ENCODE measurements at places on chromosomes 1 and 21.
A peak's percentile ranks its signal among the peaks of the same experiment; 100 is the strongest.

DNA sequence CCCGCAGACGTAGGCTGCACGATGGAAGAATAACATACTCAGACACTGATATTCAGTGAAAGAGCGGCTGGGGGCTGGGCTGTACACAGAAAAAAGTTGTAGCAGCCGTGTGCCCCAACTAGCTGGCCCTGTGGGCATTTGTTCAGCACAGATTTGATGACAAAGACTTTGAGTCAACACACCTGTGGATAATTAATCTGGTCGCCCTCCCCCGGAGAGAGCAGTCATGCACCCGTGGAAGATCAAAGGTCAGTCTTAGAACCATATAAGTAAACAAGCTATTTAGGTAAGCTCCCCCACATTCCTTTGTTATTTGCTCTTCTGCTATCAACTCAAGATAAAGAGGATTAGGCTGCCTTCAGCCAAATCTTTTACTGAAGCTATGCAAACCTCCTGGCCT, 148.4 kb upstream of the HMCN1 start:
- DNase-seq, result no peak

DNA sequence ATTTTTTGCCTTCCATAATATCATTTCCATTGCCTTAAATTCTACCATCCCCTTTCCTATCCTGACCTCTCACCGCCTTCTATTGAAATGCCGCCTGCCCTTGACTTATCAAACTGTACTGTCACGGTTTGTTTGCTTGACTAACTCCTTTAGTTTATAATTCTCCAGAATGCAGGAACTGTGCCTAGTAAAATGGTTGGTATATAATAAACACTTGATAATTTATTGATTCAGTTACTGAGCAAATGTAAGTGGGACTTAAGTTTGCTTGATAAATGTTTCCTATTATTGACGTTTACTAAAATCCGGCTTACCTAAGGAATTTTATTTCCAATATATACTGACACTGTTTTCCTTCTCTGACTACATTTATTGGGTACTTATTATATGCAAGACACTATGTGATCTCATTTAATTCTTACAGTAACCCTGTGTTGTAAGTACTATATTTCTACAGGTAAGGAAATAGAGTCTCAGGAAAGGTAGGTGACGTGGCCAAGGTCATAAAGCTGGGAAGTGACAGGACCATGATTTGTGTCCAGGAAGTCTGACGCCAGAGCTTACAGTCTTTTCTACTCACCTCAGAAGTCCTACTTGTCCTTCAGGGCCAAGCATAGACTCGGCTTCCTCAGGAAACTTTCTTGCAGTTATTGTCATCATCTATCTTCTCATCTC, 35.7 kb downstream of the DPT start:
- no peak for DNase-seq

- DNase-seq, result no peak
Measured at GRCh38 chr1:109151146-109151990, 37.5 kb downstream of the ELAPOR1 start.

DNA sequence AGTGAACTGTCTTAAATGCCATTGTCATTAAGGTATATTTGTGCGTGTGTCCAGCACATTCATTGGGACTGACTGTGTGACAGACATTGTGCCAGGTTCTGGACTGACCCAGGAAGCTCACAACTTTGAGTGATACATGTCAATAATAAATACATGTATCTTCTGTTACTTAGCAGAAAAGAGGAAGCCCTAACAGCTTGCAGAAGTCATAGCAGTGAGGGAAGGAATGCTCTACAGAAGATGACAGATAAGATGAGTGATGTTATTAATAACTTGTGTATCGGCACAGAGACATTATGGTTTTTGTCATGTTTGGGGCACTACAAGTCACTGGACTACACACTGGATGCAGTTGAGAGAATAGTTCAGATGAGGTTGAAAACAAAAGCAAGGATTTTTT, 1.2 kb upstream of the SRSF11 start:
- no peak for DNase-seq

GRCh38 chr1:230972855-230973271, 5.8 kb downstream of the TTC13 start:
- peak; percentile 44 for DNase-seq

DNA sequence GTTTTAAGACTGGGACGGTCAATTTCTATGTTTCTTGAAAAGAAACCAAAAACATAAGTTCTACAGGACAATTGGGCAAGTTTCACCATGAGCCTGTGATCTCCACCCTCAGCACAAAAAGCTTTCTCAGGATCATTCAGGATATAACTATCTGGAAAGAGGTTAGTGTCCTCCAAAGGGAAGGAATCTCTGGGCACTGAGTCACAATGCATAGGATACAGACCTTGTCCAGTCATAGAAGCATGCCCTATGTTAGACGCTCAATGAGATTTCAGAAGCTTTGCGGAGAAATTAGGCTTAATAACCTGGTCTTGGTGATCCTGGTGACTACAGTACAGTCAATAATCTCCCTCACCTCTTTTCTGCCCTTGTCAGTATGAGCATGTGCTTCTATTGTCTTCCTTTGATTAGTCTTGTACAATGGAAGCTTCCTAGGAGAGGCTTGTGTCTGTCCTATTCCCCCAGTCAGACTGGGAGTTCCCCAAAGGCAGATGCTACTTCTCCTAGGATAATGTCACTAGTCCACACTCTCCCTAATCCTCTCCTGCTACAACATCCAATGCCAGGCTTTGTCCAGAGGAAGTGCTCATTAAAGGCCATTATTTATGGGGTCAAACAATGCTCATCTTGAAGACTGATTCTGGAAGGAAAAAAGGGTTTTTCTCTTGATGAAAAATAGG, 97.4 kb downstream of the KCNH1 start:
- no peak for DNase-seq

DNA sequence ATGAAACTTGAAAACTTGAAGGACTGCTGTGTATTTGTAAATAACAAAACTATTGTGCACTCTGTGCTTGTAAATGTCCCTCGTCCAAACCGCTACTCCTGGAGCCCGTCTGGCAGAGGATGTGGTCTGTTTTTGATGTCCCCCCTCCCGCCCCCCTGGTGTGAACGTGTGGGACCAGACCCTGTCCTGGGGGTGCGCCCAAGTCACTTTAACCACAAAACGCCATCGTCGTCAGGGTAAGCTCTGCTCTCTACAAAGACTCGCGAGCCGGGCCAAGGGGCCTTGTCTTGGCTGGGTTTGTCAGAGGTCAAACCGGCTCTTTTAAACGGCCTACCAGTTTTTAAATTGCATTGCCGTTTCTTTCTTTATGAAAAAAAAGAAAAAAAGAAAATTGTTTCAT, 87.4 kb upstream of the TMEM51 start:
- no peak for DNase-seq

- no peak for DNase-seq
Measured at GRCh38 chr1:47676311-47677054, 238.6 kb downstream of the FOXD2 start.

DNA sequence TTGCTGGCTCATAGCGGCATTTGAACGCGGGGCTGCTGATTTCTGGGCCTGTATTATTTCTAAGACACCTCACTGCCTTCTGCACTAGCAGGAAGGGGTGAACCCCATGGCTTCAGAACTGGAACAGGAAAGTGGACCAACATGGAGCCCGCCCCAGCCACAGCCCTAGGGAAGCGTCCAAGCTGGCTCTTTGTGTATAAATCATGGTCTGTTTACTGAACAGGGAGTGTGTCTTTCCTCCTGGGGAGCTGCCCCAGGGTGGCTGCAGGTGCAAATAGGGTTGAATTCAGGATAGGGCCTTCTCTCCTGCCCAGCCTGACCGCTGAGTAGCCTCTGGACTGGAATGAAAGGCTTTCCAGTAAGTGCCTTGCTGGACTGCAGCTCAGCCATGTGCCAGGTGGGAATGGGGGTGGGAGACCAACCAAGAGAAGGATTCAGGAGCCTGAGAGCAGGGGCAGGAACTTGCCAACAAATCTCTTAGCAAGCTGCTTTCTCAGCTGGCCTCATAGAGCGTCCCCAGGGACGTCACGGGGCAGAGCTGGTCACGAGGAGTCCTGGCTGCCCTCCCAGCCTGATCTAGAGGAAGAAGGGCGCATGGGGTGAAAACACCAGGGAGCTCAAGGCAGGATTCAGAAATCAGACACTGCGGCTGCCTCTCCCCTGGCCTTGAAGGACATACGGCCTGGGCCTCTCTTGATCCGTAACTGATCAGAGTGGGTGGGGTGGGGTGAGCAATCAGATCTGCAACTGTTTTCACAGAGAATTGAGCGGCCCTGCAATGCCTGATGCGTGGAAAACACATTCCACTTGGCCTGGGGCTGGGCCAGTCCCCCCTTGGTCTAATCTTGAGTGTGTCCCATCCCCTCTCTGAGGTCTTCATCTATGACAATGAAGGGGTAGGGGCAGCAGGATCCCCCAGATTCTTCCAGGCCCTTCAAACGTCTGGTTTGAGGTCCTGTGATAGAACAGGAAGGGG, 56.5 kb upstream of the SELENON start:
- no peak for DNase-seq

GRCh38 chr1:227378871-227379554, 60.7 kb upstream of the CDC42BPA start:
- DNase-seq, result no peak

- no peak for DNase-seq
Measured at GRCh38 chr21:27564684-27565301, 597.9 kb upstream of the ADAMTS5 start.

Data from stimulated activated naive CD4-positive, alpha-beta T cell treated with Interleukin-2 at 50 U/mL for 16 hours (primary cell).